ENCODE measurements at places on chromosomes 1 and 21. TPM values are rescaled to one million over a fixed set of nuclear protein-coding genes. Genes with fewer than 3 reads are reported as not detected.

DNA sequence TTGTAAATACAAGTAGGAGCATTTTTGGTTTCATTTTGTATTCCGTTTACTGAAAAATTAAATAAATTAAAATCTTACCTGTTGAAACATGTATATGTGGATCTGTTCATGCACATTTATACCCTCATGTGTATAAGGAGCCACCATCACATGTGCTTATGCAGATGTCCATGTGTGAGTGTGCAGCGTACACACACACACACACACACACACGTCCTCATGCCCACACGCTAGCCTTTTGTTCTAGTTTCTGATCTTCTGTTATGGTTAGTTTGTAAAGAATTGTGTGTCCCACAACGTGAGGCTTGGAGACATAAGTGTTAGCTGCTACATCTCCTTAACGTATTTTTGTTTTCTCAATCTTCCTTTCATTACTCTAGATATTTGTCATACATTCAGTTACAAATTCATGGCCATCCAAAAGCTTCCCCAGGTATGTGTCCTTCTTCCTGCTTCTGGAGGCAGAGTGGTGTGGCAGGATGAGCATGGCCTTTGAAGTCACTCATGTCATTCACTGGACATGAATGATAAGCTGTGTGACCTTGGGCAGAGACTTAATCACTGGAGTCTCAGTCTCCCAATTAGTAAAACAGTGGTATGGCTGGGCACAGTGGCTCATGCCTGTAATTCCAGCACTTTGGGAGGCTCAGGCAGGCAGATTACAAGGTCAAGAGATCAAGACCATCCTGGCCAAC is 54.6 kb downstream of the TENT5C start:
- DNase-seq = no peak

DNA sequence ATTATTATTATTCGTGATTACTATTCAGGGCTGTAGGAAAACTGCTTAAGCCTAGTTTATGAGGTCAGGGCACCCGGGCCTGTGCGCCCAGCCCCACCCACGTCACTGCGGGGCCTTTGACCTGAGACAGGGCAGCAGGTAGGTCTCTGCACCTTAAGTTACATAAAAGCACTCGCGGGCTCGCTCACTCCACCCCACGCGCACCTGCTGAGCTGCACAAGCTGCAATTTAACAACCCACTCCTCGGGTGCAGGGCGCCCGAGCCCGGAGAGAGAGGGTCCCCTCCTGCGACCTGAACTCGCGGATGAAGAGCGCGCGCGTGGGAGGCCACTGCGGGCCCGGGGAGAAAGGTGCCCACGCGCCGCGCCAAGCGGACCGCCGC is 477 bp downstream of the ICMT start:
- DNase-seq = no peak

DNA sequence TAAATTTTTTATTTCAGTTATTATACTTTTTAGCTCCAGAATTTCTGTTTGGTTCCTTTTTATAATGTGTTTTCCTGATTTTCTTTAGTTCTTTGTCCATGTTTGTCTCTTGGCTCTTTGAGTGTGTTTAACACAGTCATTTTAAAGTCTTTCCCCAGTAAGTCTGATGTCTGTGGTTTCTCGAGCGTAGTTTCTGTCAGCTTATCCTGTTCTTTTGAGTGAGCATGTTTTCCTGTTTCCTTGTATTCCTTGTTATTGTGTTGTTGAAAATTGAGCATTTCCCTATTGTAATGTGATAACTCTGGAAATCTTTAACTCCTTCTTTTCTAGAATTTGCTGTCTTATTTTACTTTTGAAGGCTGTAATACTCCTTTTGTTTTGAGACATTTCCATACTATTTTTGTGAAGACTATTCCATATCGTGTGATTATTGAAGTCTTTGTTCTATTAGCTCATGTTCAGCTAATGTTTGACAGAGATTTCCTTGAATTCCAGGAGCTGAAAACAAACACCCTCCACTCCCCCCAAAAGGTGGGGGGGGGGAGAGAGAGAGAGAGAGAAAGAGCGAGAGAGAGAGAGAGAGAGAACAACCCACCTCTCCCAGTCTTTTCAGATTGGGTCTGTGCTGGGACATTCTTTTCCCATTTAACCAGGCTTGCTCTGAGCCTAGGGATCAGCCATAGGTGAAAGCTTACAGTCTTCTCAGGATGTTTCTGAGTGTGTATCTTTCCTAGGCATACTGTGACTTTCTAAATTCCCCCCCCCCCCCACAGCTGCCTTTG is 38.3 kb downstream of the SDCCAG8 start:
- DNase-seq = no peak

DNA sequence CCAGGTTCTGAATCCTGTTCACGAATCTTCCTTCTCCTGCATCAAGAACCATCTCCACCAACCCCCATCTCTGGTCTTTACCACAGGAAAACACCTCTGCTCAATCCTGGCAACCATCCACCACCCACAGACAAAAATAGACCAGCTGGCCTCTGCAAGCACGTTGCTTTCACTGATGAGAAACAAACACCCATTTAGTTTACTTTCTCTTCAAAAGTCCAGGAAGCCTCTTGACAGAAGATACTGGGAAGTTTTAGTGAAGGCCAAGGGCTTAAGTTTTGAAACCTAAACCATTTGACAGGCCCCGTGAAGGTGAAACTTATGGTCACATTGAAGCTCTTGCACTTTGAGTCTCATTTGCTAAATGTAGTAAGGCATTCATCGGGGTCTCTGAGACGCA is 122.6 kb upstream of the PPP2R5A start:
- peak; percentile 30 for DNase-seq

DNA sequence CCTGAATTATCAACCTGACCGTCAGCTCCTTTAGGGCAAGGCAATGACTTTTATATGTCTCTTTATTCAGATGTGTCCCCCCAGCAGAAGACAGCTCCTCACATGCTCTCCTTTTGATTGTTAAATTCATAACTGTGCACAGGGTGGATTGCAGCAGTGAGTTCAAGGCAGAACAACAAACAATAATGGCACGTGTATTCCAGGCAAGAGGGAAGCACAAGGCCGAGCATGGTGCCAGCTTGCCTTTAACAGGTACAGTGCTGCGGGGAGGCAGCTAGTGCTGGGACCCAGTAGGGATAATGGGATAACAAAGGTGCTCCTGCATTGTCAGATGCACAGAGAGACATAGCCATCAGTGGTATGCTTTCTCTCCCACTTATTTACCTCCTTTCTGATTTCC is 248.4 kb downstream of the RHOU start:
- no peak for DNase-seq

DNA sequence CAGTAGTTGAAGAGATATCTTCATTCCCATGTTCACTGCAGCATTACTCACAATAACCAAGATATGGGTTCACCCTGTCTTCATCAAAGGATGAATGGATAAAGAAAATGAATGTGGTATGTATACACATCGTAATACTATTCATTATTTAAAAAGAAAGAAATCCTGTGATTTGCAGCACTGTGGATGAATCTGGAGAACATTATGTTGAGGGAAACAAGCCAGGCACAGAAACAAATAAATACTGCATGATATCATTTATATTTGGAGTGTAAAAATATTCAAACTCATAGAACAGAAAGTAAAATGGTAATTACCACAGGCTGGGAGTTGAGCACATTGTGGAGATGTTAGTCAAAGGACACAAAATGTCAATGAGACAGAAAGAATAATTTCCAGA is 977.2 kb downstream of the AMY1C start:
- no peak for DNase-seq

- DNase-seq = no peak
These were observed 66.7 kb upstream of the COX20 start for GRCh38 chr1:244768804-244769203.

DNA sequence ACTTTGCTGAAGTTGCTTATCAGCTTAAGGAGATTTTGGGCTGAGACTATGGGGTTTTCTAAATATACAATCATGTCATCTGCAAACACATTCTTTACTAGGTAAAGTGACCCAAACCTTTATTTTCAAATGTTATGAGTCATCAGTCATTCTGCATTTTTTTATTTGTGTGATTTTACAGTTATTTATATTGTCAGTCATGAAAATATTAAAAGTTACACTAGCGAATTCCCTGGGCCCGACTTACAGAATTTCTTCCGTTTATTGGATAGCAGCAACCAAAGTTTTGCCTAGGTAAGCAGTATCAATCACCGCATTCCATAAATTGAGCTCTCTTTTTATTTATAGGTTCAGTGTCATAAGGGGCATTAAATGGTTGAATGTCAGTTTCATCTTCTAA is 13.8 kb downstream of the OR2M5 start:
- no peak for DNase-seq

- DNase-seq = no peak
These were observed 7.5 kb downstream of the AVPR1B start for GRCh38 chr1:206109718-206110117.

DNA sequence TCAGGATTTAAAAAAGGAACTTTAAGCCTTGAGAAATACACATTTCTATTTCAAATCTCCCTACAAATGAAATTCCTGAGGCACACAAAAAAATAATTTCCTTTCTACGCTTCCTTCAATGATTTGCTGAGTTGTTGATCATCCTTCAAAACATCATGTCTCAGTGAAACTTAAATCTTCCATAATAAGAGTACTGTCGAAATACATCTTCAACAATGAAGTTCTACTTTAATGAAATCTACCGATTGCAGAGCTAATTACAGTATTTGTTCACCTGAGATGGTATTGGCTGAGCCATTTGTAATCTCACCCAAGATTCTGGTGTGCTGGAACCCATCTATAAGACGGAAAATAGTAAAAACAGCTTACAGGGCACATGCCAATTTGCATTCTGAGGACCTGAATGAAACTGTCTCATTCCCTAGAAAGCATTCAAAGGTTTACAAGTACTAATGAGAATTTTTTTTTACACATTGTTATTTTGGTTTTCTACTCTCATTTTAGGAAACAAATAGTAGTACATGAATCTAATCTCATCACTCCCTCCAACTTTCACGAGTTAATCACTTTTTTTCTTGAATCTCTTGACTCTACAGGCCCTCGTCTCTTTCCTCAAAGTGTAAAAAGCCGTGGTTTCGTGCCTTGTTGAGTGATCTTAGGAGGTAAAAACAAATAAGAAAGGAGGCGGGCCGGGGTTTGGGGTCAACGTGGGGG is 1.1 kb downstream of the CHML start:
- no peak for DNase-seq

- DNase-seq = no peak
These were observed 46.8 kb downstream of the DESI2 start for GRCh38 chr1:244699741-244700140.

DNA sequence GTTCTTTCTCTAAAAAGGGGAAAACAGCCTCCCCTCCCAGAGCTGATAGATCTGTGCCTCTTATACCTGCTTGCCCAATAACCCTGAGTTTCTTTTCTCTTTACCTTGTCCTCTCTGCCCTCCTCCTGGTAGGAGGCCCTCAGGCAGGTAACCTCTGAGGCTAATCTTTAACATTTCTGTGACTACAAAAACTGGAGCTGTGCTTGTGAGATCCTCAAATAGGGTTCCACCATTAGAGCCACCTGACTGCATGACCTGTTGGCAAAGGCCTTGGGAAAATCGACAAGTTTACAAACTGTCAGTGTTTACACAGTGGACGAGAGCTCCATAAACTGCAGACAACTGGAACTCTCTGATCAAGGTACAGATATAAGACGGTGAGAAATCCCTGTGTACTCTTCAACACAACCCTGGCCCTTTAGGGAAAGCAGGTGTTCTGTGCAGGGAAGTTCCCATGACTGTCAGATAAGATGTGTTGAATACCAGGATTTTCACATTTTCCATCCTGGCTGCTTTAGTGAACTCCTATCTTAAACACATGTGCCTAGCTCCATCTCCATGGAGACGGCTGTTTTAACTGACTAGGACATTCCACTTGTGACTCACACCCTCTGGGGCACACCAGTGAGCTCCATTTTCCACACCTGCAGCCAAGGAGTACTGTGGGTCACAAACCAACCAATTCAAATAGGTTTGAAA is 38.3 kb downstream of the ECE1 start:
- DNase-seq = peak; percentile 97

DNA sequence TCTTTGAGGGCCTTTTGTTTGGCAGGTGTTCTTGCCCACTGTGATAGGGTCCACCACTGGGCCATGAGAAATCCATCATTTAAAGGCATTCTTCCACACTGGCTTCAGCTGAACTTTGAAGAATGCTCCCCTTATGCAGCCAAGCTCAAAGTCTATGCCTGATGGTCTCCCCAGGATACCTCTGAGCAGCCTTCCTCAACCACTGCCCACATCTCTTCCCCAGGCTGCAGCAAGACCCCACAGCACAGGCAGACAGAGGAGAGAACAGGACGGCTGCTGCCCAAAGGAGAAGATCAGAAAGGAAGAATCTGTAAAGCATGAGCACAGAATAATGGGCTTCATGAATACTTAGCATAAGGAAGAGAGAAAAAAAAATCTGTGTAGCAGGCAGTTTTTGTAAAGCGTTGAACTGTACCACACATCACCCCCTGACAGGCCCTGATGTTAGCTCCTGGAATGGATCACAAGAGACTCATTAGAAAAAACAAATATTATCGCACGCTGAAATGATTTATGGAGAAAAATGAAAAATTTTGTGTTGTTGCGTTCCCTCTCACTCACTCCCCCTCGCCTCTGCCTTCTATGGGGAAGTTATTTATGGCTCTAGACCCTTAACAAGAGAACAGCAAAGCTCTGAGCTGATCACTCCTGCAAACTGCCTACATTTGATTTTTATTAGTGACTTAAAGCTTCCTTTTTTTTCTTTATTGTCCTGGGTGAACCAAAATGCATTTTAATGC is 134.1 kb downstream of the TMEM53 start:
- no peak for DNase-seq

DNA sequence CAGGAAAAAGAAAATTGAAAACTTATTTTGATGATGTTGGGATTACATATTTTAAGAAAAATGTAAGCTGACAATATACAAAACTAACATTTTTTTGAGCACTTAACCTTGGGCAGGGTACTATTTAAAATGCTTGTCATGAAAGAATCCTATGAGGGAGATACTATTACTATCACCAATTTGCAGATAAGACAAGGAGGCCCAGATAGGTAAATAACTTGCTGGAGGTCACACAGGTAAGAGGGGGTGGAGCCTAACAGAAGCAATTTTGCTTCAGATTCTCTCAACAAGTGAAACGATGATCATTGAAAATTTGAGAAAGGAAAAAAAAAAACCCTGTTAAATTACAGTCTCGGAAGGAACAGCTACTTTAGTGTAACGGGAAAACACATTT is 1.2 kb downstream of the GART start:
- DNase-seq = no peak

GRCh38 chr1:46053734-46054133 is 78.7 kb downstream of the PIK3R3 start:
- DNase-seq = no peak

GRCh38 chr1:56585985-56586384 is 6.6 kb upstream of the PLPP3 start:
- no peak for DNase-seq

GRCh38 chr1:240794046-240794843 is 182.3 kb upstream of the GREM2 start:
- DNase-seq = no peak

Gene AADACL3
- not detected for total RNA-seq

Gene CFHR3
- not detected for total RNA-seq

Gene DDAH1
- 269 TPM for total RNA-seq

Gene NIBAN1
- 13.9 TPM for total RNA-seq

Gene AKR7A2
- 67.4 TPM for total RNA-seq

Gene AGMAT
- not detected for total RNA-seq

Gene GMEB1
- total RNA-seq = 12.5 TPM

Gene FMO5
- total RNA-seq = 0.50 TPM

Gene LORICRIN
- total RNA-seq = not detected

All from HFFc6 (cell line).